ENCODE measurements at places on chromosomes 11 and 22.

GRCh38 chr11:68796801-68797200, 44.9 kb downstream of the CPT1A start:
- no peak for DNase-seq

GRCh38 chr22:38202437-38203089, 769 bp downstream of the MAFF start:
- DNase-seq, result no peak

- DNase-seq, result no peak
Measured at GRCh38 chr11:114847306-114847975, 169.1 kb downstream of the NXPE2 start.

GRCh38 chr11:8830641-8831040, 80.3 kb upstream of the AKIP1 start:
- no peak for DNase-seq

- DNase-seq, result no peak
Measured at GRCh38 chr11:74707602-74708510, 23.4 kb downstream of the CHRDL2 start.

DNA sequence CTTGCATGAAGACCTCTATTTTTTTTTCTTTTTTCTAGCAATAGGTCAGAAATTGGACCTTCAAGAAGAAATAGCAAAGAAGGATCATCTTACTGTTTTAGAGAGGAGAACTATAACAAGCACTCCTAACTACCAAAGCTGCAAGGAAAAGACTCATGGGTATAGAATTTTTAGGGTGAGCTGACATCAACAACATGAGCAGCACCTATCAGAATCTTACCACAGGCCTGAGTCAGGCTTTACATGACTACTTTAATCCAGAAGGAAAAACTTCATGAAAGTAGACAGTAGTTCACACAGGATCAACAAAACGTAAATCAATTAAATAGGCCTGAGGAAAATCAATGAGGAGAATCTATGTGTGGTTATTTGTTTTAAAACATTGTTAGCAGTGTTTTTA, 130.5 kb downstream of the FAM76B start:
- no peak for DNase-seq

GRCh38 chr22:26648011-26648497, 9.3 kb upstream of the MIAT start:
- DNase-seq, result no peak

DNA sequence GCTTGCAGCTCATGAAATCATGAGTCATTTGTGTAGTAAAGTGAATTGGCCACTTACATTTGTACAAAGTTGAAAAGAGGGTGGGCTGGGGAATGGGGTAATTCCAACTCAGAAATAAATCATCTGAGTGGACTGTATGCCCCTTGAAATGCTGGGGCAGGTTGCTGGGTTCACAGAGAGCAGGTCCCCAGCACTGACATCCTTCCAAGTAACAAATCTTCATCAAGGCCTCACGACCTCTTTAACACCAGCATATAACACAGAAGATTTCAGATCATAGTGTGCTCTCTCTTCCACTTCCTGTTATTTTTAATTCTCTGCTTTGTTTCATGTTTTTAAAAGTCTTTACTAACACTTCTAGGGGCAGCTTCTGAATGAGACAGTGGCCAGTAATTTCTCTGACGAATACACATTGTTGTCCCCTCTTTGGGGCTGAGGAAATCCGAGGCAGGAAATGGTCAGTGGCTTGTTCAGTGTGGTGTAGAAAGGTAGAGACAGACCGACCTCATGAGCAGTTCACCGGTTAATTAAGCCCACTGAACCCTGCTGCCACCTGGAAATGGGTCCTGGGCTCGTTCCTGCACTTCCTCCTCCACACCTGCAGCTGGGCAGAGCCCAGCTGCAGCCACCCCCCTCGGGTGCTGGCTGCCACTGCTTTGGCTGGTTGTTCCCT, 127.7 kb downstream of the MAML2 start:
- no peak for DNase-seq

DNA sequence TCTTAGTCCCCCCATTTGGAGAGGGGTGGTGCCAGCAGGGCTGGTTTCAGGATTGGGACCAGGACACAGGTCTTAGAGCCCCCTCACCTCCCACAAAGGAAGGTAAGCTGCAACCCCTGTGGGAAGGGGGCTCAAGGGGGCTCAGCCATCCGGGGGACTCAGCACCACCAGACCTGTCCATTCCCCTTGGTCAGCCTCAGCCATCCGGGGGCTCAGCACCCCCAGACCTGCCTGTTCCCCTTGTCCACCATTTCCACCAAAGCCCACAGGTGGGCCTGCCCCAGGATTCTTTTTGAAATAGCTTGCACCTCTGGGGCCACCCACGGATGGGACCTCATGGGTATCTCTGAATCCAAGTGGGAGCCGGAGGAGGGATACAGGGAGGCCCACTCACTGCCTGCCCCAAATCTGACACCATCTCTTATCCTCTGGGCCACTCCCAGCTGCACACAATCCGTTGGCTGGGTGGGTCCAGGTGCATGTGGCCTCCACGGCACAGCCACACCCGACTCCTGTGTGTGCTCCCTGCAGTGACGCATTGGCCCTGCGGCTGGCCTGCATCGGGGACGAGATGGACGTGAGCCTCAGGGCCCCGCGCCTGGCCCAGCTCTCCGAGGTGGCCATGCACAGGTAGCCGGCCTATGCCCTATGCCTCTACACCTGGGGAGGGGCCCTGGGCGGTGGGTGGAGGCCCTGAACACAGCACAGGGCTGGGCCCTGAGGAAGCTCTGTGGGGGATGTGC, 15.9 kb downstream of the MCAT start:
- DNase-seq, result no peak
